ENCODE measurements at places on chromosomes 5 and 9. TPM values are rescaled to one million over a fixed set of nuclear protein-coding genes. Genes with fewer than 3 reads are reported as not detected.

DNA sequence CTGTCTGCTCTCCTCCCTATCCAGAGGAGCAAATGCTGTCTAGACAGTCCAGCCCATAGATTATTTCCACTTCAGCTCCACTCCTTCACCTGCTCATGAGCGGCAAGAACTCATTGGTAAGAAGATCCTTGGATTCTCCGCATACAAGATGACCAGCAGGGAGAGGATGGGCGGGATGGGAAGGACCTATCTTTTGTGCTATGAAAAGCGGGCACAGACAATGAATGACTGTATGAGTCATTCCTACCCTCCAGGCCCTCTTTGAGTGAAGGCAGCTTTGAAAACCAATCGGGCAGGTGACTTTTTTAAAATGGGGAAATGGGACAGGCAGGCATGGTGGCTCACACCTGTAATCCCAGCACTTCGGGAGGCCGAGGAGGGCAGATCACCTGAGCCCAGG, 49.4 kb downstream of the SMIM23 start:
- DNase-seq: no peak

DNA sequence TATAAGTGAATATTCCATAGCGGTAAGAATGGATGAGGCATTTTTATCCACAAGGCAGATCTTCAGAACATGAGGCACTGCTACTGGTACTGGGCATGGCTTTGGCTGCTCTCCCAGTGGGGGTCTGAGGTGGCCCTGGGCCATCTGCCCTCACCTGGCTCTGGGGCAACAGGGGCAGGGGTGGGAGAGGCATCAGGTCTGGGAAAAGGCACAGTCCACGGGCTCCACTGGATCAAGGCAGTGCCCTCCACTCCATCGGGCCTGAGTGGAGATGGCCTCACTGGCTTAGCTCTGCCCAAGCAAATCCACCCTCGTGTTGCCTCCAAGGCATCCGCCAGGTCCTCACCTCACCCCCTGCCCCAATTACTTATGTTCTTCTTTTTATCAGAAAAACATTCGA, 10.9 kb upstream of the NKD2 start:
- DNase-seq: no peak

DNA sequence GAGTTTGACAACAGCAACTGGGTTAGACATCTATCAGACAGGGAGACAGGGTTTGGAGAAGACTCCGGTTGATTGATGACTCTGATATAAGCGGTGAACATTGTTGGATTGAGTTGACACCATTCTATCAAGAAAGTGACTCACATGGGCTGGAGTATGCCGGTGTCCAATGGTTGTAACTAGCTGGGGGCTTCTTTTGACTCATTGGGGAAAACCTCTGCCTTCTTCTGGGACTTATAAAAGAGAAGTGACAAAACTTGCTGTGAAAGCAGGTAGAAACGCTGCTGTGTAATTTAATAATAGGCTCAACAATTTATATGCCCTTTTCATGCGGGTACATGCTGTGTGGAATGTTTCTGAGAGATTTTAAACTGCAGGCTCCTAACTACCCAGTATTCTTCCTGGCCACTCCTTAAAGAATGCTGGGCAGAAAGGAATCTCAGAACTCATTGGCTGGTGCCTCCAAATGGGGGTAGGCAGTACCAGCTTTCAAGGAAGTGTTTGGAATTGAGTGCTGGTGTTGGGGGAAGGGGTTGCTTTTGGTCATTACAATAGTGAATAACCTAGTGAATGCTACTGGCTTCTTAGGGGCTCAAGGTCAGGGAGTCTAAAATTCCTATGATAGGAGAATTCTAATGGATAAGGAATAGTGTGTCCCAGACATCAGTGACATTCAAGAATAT, 43.9 kb downstream of the FYB1 start:
- no peak for DNase-seq

DNA sequence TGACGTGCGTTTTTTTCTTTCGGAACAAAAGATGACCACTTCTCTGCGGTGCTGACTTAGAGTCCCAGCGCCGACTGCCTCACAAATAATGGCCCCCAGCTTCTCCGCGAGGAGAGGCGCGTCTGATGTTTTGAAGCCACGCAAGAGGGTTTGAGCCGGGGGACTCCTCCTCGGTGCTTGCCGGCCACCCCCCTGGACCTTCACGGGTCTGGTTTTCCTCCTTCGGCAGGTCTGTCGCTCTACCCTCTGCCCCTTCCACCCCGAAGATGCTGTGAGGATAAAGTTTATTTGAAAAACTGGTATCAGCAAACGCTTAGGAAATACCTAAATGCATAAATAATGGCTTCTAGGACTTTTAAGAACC, 584 bp downstream of the USP20 start:
- no peak for DNase-seq

The NME5 gene
- 2.6 TPM for total RNA-seq
